ENCODE measurements at places on chromosomes 5 and 9.

- no peak for DNase-seq
Measured at GRCh38 chr9:128911529-128912035, 9.2 kb upstream of the PHYHD1 start.

DNA sequence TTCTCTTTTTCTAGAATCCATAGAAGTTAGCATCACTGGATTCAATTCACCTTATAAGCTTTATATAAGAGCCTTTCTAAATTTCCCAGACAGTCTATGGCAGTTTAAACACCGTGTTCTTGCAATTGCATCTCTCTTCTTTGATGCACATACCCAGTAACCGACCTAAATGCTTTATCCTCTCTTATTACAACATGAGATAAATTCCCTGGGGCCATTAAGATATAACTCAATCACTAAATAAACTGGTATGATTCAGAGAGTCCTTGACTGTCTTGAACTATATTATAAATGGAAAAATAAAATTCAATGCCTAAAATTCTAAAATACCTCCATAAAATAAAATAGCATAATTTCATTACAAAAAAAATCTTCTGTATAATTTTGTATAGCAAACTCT, 98.1 kb downstream of the DIRAS2 start:
- no peak for DNase-seq

- DNase-seq, result no peak
Measured at GRCh38 chr5:10268100-10268499, 18.0 kb downstream of the CCT5 start.

DNA sequence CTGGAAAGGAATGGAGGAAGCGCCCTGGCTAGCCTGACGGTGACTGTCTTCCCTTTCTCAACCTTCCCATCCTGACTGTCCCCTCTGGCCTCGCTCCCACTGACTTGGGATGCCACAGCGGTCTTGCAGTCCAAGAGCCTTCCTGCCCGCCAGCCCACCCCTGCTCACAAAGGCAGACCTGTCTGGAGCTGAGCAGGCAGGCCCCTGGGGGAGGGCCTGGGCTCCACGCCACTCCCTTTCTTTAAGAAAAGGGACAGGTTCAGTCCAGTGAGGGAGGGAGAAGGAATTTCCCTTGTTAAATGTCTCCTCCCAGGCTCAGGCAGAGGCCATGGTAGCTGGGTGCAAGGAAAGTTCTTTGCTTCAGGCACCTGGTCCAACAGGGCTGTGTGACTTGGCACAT, 18.1 kb downstream of the FGF1 start:
- no peak for DNase-seq

- DNase-seq, result no peak
Measured at GRCh38 chr9:13876741-13877140, 437.2 kb downstream of the NFIB start.

DNA sequence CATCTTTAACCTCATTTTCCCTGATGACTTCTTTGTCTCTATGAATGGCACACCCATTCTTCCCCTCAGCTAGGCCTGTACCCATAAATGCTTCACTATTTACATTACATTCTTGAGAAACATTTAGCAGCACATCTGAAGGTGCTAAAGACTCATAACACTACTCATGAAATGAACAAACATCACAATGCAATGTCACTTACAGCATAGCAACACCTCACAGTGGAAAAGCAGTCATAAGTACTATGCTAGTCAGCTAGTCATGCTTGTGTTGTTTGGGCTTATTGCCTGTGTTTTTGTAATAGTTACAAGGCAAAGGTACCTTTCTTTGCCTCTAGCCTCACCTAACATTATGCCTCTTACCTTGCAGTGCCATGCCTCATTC, 228.9 kb downstream of the KIAA0825 start:
- DNase-seq, result no peak

DNA sequence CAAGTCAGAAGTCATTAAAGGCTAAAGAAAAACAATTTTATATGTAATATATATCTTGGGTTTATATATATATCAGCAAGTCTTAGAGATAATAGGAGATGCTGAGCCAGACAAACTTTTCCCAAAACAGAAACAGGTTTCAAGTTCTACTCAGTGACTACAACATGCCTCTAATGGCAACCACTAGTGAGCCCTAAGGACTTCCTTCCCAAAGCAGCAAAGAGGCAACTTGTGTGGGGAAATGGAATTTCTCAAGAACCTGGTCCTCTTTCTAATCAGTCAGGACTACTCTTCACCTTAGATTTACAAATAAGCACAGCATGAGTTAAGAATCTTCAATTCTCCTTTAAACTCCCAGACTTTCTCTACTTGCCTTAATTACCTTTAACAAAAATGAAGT, 17.6 kb downstream of the RNF38 start:
- no peak for DNase-seq

DNA sequence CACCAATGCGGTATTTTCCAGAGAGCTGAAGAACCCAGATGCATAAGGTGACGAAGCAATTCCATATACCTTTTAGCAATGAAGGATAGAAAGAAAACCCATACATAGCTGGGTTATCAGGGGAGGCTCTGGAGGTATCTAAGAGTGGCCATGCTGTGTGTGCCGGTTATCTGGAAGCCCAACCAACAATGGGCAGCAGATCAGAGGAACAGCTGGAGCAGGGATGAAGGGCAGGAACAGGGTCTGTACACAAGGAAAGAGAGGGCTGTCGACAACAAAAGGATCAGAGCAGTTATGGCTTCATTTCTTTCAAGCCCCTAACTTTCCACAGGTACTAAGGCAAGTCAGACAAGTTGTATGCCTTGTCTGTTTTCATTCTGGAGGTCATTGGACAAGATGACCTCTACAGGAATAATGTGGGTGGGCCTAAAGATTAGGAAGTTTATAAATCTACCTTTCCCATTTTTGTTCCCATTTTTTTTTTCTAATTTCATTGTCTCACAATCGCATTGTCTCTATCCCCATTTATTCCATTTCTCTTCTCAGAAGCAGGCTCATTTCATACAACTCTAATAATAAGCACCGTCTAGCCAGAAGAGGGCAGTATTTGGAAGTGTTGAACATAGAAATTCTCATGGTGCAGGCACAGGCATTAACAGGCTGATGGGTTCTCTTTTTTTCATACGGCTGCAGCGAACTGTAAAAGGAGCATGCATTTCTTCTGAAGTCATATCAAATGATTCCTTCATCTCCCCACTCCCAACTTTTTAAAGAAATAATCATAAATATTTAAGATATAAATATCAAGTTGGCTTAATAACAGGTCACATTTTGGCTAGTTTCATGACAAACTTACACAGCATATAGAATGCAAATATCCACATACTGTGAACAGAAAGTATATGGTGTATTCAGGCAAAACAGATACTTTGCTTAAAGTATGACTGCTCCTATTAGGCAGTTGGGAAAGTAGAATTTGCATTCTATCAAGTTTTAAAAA, 63.5 kb downstream of the ZNF474 start:
- DNase-seq, result peak; percentile 58

- no peak for DNase-seq
Measured at GRCh38 chr5:75358117-75358516, 21.1 kb downstream of the HMGCR start.

DNA sequence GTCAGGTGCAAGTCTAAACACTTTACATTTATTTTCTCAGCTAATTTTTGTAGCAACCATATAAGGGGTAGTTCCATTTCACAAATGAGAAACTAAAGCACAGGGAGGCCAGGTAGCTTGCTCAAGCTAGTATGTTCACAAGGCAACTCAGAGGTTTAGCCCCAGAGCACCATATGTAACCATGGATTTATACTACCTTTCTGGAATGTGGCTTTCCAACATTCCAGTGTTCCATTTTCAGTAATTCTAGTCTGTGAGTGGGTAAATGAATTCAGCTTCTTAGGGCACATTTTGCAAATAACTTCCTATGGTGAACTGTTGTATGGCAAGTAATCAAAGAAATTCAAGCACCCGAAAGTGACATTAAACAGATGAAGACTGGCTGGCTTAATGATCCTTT, 25.0 kb upstream of the CAST start:
- DNase-seq, result no peak

- no peak for DNase-seq
Measured at GRCh38 chr5:176894298-176894697, 4.8 kb downstream of the HK3 start.

- no peak for DNase-seq
Measured at GRCh38 chr5:147927901-147928300, 21.6 kb upstream of the C5orf46 start.

DNA sequence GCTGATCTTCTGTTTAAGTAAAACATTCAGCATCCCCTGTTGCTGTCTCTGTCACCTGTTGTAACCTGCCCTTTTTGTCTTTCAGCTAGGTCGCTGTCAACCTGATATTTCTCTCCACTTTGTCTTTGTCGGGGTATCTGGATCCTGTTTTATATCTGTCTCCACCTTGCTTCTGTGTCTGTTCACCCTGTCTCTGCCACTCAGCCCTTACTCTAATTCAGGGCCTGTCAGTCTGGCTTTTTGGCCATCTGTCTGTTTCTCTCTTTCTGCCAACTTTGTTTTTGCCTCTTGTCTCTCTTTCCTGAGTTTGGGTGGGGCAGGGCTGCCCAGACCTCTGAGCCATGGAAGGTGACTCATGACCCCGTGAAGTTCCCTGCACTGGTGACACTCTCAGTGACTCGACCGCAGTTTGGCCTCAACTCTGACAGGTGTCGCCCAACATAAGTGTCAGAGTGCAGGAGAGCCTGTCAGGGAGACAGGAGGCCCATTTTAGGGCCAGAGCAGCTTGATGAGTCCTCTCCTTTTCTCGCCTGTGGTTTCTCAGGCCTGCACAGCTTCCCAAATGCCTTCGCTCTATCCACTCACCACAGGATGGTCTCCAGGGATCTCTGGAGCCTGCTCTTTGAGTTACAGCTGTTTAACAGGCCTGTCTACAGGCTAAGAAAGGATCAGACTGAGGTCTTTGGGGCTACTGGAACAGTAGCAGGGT, 868 bp downstream of the ZBTB43 start:
- peak; percentile 88 for DNase-seq

GRCh38 chr5:150582241-150583109, 58.0 kb upstream of the SYNPO start:
- no peak for DNase-seq

- no peak for DNase-seq
Measured at GRCh38 chr5:111582993-111583601, 70.8 kb upstream of the STARD4 start.

- DNase-seq, result no peak
Measured at GRCh38 chr5:53331463-53331862, 149.0 kb upstream of the FST start.

- no peak for DNase-seq
Measured at GRCh38 chr9:131781069-131781468, 41.2 kb upstream of the RAPGEF1 start.

- DNase-seq, result no peak
Measured at GRCh38 chr5:1173485-1174070, 27.8 kb upstream of the SLC6A19 start.

GRCh38 chr5:17916446-17916845, 282.2 kb downstream of the TAF11L14 start:
- DNase-seq, result no peak

DNA sequence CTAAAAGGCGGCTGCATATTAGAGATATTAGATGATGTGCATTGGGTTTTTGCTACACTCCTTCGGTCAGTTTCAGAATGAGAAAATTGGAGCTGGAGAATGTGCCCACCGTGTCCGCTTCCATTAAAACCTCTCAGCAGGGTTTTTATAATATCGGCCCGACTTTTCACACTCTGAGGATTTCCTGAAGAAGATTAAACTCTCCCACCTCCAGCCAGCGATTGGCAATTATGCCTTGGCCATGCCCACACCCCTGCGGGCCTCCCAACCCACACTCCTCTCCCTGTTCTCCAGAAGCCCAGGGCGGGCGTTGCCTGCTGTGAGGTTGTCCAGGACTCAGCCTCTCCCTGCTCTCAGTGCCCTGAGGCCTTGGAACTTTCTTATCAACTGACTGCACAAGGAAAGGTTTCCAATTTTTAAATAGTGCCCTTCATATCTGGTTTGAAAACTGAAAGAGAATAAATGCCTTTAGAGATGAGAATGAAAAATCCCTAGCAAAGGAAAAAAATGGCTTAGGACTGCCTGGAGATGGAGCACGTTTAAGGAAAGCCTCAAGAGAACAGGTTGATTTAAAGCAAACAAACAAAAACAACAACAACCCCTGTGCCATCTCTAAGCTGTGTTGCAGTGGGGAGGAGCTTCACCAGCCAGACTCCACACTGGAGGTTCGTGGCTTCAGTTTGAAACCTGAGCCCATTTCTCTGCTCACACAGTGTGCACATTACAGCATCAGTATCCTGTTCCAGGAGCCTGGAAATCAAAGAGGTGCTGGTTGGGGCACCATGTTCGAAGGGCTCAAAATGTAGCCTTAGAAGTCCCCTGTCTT, 292.9 kb downstream of the NSG2 start:
- peak; percentile 37 for DNase-seq

DNA sequence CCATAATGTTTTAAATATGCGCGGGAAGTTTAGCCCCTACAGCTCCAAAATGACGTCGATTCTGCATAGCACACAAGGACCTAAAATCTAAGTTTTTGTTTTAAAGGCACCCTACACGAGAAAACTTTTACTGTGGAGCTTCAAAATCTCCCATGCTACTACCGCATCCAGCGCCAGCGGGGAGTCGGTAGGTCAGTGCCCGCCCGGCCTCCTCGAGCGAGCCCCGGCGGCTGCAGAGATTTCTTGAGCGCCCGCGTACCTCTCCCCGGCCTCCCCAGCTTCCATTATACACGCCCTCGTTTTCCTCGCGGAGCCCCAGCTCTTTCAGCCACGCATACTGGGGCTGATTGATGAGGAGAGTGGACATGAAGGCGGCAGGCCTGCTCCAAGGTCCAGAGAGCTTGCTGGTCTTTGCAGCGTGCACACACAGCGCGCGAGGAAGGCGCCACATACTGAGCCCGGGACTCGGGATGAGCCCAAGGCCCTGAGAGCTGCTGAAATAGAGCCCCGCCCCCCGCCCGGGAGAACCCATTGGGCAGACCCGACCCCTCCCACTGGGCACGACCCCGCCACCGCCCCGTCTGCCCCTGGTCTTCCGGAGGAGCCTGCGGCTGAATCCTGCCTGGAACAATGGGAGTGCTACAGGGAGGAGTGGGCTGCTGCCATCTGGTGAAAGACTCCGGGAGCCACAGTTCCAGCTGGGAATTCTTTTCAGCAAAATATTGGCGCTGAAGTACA, at the start of gene ALDH7A1:
Gene ALDH7A1 (minus strand): TSS at position 472 of the 738 bp plus-strand sequence. CDS start 21 bp downstream, at position 451.
- DNase-seq, result peak; percentile 93

DNA sequence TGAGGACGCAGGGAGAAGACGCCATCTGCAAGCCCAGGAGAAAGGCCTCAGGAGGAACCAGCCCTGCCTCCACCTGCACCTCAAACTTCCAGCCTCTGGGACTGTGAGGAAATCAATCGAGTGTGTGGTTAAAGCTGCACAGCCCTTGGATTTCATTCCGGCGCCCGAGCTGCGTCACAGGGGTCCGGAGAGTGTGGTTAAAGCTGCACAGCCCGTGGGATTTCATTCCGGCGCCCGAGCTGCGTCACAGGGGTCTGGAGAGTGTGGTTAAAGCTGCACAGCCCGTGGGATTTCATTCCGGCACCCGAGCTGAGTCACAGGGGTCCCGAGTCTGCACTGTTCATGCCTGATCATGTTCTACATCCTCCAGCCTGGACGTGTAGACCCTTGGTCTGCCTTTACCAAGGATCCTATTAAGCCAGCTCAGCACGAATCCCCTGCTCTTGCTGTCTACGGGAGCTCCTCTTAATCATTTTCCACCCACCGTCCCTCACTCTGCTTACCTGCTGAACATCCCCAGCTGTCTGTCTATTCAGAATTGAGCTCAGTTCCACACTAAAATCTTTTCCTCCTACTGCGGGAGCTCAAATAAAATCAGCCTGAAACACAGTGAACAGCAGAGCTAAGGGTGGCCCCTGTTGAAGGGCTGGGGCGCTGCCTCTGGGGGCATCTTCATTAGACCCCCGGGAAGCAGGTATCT, 73.0 kb upstream of the OLFM1 start:
- no peak for DNase-seq

Data from LoVo (cell line).